Hematopoietic multipotent progenitor cell treated with erythropoietin and hydrocortisone succinate and interleukin-3 and kit ligand, for 8 days (in vitro differentiated cells): ENCODE measurements at places on chromosomes 3 and 15.

- DNase-seq = no peak
Observed at GRCh38 chr3:102394517-102394916, 40.3 kb upstream of the ZPLD1 start.

- peak; percentile 89 for DNase-seq
Observed at GRCh38 chr3:136751316-136752171, 634 bp downstream of the STAG1 start.

- no peak for DNase-seq
Observed at GRCh38 chr3:177378168-177378567, 180.9 kb upstream of the TBL1XR1 start.

DNA sequence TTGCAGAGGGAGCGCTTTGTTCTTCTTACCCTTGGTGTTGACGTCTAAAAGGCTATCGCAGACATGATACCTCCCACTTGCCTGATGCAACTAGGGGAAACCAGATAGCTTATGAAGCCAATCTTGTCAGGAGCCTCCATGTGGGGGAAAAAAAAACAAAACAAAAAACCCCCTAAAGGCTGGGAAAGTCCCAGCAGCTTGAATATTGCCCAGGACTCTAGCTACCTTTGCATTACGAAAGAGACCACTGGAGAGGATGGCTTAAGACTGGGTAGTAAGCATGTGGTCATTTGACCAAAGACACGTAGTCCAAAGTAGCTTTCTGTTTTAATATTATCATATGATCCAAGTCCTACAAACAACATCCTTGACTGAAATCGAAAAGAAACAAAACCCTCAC is 120.7 kb upstream of the WNT5A start:
- DNase-seq = no peak
